ENCODE measurements at places on chromosomes 7 and 10.

- no peak for DNase-seq
Observed at GRCh38 chr10:5618042-5618441, 48.4 kb downstream of the ASB13 start.

DNA sequence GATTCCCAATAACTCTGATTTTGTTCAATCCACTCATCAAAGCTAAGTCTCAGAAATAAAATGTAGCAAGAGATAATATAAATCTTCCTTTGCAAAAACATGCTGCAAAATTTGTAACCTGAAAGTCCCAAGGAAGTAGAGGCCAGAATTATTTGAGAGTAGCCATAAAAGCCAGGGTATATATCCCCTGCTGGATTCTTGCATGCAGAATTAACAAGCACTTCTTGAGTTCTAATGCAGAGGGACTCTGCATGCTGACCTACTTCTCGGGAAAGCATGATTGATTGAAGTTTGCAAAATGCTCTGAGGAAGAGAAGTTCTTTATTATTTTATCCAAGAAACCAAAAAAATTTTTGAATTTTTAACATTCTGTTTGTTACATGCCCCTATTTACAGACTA lies 121.6 kb downstream of the THSD7A start:
- DNase-seq = no peak

DNA sequence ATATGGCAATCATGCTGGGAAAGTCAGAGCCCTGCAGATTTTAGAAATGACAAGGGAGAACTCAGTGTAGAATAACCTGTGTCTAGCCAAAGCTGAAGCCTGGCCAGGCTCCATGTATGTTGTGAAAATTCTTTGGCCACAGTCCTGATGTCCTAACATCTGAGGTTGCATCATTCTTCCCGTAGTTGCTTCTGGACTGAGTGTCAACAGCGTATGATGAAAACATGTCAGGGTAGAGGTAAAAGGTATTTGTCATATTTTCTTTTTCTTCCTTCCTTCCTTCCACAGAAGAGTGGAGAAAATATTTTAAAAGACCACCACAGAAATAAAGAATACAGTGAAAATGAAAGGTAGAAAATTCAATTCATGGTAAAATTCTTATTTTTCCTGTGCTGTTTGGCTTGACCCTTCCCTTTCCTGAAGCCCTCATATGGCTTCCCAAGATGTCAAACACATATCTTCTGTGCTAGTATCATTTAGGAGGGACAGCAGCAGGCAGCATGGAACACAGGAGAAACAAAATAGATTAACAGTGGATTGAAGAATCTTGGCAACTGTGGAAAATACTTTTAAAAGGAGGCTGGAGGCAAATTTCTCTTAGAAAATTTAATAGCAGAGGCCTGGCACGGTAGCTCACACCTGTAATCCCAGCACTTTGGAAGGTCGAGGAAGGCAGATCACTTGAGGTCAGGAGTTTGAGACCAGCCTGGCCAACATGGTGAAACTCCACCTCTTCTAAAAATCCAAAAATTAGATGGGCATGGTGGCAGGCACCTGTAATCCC lies 18.9 kb upstream of the NRBF2 start:
- no peak for DNase-seq

DNA sequence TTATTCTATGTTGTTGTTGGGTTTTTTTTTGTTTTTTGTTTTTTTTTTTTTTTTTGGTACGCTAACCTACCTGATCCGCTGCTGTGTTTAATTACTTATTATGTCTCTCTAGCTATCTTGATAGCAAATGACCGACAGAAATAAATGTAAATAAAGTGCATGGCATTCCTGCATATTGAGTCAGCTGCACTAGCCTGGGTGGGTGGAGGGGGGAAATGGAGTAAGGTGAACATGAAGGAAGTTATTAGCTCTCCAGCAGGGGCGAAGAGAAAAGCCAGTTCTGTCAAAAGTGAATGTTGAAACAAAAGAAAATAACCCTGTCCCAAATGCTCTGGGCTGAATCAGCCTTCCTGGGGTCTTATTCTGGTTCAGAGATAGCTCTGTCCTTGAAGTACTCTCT lies 210.7 kb upstream of the MDFIC start:
- no peak for DNase-seq

DNA sequence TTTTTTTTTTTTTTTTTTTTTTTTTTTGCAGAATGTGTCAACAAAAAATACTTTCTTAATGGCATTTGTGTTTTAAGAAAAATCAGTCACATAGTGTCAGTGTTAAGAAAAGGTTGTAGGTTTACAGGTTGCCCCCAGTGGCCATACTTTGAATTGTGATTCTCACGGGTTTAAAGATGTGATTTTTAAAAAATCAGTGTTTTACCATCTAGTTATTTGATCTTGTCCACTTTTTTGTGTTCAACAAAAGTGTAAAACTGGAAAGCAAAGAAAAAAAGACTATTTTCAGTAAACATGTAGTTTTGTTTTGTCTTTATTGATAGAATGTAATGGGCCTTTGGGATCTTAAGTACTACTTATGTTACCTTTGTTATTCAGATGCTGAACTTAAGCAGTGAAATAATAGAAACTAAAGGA lies 25.7 kb downstream of the SUV39H2 start:
- no peak for DNase-seq

Measured in WTC11 (cell line).